ENCODE measurements at places on chromosomes 3 and 15.

DNA sequence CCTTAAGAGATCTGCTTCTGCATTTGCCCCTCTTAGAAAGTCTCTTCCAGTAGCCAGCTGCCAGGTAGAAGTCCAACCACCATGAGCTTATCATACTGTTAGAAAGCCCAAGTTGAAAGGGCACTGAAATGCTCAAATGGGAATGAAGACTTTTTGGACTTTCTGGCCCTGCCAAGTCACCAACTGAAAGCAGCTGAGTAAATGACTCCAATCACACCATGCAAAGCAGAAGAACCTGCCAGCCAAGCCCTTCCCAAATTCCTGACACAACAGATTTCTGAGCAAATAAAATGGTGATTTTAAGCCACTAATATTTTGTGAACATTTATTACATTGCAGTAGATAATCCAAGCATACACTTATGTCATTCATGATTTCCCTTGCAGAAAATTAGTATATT is 2.1 kb upstream of the CMTM8 start:
- no peak for DNase-seq

DNA sequence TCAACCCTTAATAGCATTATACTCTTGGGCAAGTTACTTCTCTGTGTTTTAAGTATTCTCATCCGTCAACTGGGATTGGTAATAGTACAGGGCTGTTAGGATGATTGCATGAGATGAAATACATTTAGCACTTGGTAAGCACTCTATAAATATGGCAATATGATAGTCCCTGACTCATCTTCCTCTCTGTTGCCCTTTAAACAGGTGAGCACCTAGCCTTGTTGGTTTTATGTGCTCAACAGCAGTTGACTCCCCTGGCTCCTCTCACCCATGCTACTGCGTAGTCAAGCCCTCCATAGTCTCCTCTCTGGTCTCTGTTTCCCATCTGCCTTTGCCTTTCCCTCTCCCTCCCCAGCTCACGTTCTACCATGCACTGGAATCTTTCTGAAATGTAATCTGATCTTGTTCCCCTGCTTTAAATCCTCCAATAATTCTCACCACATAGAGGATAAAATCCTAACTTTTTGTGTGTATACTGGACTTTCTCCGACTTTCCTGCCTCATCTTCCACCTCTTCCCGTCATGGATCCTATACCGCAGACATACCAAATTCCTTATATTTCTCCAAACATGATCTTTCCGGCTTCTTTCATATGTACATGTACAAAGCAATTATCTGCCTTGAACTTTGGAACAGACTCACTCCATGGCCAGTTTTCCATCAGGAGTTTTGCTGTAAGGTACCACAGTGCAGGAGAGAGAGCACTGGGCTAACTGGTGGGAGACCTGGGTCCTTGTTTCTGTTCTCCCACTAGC is 42.3 kb downstream of the FSD2 start:
- DNase-seq = no peak

DNA sequence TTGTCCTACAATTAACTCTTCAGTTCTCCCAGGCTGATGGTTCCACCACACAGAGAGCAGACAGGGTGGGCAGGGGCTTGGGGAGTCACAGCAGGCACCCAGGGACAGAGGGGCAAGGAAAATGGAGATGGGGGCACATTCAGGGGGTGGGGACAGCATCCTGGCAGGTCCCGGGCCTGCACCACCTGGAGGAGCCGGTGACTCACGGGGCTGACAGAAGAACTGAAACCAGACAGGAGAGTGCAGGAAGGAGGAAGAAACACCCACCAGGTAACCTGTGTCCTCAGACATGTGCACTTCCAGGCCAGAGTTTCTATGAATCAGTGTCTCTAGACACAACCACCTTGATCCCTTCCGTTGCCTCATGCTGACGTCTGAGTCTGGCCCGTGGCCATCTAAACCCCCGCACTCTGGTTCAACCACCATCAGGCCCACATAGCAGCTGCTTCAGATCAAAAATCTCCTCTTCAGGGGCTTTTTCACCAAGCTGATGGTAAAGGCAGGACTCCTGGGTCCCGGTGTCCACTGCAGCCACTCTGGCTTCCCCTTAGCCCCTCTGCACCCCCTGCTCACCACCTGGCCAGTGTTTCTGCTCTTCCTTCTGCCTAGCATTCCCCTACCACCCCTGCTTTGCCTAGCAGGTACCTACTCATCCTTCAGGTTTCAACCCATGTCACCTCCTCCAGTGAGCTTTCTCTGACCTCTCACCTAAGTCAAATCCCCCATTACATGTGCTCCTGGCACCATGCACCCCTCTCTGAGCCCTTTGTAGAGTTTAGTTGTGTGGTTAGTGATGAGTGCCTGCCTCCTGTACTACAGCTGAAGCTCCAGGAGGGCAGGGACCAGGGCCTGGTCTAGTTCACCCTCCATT is 16.5 kb upstream of the CYP11A1 start:
- no peak for DNase-seq

GRCh38 chr3:45236964-45237363 is 10.9 kb upstream of the TMEM158 start:
- no peak for DNase-seq

GRCh38 chr15:77821188-77821958 is 188.7 kb upstream of the LINGO1 start:
- peak; percentile 71 for DNase-seq

- no peak for DNase-seq
Measured at GRCh38 chr3:123367467-123368154, 81.3 kb downstream of the ADCY5 start.

DNA sequence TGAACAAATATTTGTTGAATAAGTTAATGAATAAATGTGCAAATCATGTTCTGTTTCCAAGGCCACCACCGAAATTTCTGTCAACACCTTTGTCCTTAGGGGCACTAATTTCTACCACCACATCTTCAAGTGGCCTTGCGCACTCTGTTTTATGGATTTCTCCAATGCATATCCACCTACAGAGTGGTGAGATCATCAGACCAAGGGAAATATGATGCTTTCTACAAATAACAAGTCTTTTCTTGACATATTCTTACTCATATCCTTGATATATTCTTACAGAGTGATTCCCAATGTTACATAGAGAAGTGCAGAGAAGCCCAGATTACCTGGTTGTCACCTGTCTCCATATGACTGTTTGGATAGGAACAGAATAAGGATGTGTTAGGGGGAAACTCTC is 36.1 kb upstream of the TMCO5A start:
- DNase-seq = no peak

- no peak for DNase-seq
Measured at GRCh38 chr3:79766496-79767193, 1.2 kb downstream of the ROBO1 start.

DNA sequence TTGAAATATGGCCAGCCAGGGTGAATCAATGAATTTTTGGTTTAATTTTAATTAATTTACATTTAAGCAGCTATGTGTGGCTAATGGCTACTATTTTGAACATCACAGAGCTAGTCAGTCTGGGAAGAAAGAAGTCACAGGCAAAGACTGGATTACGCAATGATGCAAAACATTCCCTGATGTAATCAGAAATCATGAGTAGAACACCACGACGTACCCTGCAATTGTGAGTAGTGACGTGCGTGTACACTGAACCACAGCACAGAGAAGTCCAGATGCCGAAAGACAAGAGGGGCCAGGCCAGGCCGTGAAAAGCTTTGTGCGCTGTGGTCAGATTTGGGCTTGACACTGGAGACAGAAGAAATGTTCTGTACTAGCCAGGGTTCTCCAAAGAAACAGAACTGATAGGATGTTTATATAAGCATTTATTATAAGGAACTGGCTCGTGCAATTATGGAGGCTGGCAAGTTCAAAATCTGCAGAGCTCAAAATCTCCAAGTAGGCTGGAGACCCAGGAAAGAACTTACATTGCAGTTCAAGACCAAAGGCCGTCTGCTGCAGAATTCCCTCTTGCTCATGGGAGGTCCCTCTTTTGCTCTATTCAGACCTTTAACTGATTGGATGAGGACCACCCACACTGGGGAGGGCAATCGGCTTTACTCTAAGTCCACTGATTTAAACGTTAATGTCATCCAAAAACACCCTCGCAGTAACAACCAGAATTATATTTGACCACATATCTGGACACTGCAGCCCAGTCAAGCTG is 44.6 kb downstream of the SH3BP5 start:
- DNase-seq = peak; percentile 69

- DNase-seq = no peak
Measured at GRCh38 chr3:172132159-172132586, 92.8 kb downstream of the FNDC3B start.

- no peak for DNase-seq
Measured at GRCh38 chr15:56582785-56583184, 117.8 kb upstream of the MNS1 start.

GRCh38 chr3:190883973-190884832 is 21.7 kb upstream of the GMNC start:
- no peak for DNase-seq

GRCh38 chr3:128472449-128473179 is 5.9 kb upstream of the DNAJB8 start:
- no peak for DNase-seq
